CD4-positive, CD25-positive, alpha-beta regulatory T cell (primary cell): ENCODE measurements at places on chromosomes 7 and 10.

GRCh38 chr10:35607475-35608327, 2.6 kb downstream of the GJD4 start:
- no peak for DNase-seq

- no peak for DNase-seq
Observed at GRCh38 chr10:125201108-125201524, 40.8 kb upstream of the CTBP2 start.

DNA sequence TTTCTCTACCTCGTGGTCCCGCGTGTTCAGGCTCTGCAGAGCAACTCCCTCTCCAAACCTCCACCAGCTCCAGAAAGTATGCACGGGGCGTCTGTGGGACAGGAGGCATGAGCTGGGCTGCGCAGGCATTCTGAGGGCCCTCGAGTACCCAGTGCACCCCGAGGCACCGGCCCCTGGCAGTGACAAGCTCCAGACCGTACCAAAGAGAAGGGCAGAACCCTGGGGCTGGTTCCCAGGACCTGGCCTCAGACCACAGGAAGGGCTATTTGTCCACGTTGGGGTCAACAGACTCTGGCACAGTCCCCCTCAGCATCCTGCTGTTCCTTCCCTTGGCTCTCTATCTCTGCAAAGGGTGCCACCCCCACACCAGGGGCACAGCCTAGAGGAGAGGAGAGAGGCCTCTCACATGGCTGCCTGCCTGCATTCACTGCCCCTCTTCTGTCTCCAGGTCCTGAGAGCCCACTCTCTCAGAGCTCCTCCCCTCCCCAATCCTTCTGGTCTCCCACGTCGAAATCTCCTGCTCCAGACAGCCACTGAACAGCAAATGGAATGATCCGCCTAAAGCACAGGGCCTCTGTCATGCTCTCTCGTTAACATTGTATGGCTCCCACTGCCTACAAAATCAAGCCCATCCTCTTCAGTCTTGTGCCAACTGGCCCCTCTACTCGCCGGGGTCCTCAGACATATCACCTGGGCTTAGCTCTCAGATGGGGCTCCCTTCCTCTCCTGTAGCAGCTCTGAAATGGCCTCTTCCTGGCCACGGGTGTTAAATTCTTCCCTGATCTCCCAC, 96.3 kb downstream of the OAT start:
- DNase-seq = no peak

DNA sequence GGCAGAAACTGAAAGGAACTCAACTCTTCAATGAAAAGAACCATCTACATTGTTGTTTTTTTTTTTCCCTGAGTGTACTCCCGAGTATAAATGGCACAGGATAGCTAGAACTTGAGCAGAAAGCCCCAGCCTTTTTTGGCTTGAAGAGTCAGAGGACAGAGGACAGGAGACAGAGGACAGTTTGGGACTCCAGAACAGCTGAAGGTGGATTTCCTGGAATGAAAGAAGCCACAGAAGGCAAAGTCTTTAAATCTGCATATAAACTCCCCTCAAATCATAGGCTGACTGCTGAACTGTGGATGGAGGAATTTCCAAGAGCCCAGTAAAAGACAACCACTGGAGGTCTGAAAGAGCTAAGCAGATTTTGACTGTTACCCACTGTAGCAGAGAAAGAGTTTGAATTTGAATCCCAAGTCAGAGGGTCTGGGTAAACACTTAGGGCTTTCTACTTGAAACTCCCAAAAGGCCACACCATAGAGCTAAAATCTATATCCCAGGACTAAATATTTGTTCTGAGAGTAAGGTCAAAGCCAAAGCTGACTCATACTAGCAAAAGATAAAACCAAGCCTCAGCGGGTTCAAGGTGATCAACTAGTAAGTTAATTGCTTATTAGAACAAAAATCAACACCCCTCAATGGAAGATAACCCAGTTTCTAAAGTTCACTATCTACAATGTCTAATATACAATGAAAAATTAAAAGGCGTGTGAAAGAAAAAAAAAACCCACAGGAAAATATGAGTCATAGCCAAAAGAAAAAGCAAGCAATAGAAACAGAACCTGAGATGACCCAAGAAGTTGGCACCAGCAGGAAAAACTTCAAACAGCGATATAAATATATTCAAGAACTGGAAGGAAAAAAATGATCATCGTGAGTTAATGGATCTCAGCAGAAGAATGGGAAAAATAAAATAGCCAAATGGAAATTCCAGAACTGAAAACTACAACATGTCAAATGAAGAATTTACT, 1.8 kb upstream of the OPN1SW start:
- DNase-seq = no peak

GRCh38 chr10:12081879-12082557, 13.3 kb downstream of the DHTKD1 start:
- no peak for DNase-seq
